ENCODE measurements at places on chromosomes 4 and X.
A peak's percentile ranks its signal among the peaks of the same experiment; 100 is the strongest.

GRCh38 chrX:53262918-53263394 is 18.4 kb downstream of the IQSEC2 start:
- DNase-seq, result no peak

- no peak for DNase-seq
Observed at GRCh38 chr4:164955107-164955805, 22.2 kb downstream of the TRIM61 start.

- no peak for DNase-seq
Observed at GRCh38 chr4:20283039-20283438, 31.3 kb downstream of the SLIT2 start.

DNA sequence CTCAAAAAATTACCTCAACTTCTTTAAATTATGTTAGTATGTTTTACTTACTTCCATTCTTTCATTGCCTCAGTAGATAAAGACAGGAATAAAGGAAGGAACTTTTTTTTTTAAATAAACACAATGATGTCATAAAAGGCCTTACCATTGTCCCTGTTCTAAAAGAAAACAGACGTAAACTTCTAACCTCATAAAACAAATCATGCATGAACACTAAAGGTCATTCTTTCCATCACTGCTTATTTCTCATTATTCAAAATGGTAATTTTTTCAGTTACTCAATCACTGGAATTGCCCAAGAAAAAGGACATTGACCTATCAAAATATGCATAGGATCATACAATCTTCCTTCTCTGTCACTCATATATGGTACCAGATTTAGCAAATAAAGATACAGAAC is 32.2 kb upstream of the ARMCX2 start:
- no peak for DNase-seq

DNA sequence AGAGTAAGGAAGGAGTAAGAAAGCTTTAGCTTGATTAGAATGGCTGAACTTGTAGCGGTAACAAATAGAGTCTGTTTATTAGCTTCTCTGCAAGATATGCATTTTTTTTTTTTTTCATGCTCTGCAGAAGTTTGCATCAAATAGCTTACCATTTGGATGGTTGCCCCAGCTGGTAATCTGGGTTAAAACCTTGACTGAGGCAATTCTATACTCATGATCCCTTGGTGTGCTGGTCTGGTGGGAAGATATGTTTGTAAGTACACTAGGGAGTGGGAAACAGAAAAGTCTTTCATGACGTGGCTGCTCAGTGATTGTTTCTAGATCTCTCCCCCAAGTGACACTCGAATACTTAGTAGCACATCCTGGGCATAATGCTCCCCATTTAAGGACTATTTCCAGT is 32.1 kb downstream of the SEPTIN11 start:
- DNase-seq, result no peak

DNA sequence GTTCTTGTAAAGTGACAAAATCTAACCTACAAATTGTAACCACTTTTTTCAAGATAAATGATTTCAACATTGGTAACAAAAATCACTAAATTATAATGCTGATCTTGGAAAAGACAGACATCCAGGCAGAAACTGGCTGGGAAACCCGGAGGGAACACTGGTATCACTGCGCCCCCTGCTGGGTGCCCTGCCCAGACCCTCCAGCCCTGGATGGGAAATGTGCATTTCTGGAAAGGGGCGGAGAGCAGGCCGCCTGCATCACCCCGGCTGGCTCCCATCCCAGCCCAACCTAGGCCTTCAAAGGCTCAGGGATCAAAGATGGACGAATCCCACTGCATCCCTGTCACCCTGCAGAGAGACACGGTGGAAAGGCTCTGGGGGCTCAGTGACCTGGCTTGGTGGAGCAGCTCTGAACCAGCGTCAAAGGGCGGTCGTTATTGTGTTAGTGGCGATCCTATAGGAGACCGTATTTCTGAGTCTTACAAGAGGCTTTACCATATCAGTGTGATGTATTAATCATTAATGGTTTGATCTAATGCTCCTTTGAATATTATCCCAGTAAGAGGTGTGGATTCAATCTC is 37.3 kb downstream of the ACOX3 start:
- peak; percentile 58 for DNase-seq

Measured in stimulated activated CD4-positive, alpha-beta T cell treated with anti-CD3 and anti-CD28 coated beads, Interleukin-4, amount 100 ng/mL, for 4 hours (primary cell).